Stimulated activated CD8-positive, alpha-beta memory T cell treated with anti-CD3 and anti-CD28 coated beads, Interleukin-15, amount 100 ng/mL, for 4 hours (primary cell): ENCODE measurements at places on chromosomes 4 and X.

- DNase-seq, result no peak
Measured at GRCh38 chrX:50813843-50814661, at the start of gene SHROOM4. Gene SHROOM4, minus strand, starts transcription at chrX:50814194. Its CDS starts 176 bp downstream, at chrX:50814018.

- DNase-seq, result no peak
Measured at GRCh38 chr4:106629268-106629625, 260.7 kb upstream of the GIMD1 start.

DNA sequence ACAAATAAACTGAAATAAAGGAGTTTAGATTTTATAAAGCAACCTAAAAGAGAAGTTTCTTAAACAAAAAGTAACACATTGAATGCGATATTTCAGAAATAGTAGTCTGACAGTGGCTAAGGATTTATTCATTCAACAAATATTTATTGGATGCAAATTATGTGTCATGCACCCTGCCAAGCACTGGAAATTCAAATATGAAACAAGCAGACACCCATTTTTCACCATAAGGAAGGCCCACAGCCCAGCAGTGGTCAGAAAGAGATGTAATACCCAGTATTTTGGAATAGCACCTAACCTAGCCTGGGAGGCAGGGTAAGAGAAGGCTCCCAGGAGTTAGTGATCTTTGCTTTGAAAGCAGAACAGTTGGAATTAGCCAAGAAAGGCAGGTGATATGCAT is 855.1 kb upstream of the TENM3 start:
- DNase-seq, result no peak

DNA sequence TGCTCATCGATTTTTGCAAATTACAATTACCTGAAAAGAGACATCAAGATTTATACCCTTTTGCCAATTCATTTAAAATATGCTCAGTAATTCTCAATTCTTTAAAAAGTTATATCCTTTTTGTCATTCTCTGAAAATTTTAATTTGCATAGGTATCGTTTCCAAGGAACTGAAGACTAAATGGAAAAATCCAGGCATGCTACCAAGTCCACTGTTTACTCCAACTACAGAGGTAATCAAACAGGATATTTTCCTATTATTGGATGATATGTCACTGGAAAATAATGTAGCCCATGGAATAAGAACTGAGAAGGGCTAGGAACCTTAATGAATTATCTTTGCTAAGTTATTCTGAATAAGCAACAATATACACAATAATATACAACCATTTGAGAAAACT is 132.7 kb downstream of the THOC2 start:
- DNase-seq, result no peak

GRCh38 chr4:76948443-76949275 is 893 bp upstream of the SEPTIN11 start:
- DNase-seq, result peak; percentile 42

DNA sequence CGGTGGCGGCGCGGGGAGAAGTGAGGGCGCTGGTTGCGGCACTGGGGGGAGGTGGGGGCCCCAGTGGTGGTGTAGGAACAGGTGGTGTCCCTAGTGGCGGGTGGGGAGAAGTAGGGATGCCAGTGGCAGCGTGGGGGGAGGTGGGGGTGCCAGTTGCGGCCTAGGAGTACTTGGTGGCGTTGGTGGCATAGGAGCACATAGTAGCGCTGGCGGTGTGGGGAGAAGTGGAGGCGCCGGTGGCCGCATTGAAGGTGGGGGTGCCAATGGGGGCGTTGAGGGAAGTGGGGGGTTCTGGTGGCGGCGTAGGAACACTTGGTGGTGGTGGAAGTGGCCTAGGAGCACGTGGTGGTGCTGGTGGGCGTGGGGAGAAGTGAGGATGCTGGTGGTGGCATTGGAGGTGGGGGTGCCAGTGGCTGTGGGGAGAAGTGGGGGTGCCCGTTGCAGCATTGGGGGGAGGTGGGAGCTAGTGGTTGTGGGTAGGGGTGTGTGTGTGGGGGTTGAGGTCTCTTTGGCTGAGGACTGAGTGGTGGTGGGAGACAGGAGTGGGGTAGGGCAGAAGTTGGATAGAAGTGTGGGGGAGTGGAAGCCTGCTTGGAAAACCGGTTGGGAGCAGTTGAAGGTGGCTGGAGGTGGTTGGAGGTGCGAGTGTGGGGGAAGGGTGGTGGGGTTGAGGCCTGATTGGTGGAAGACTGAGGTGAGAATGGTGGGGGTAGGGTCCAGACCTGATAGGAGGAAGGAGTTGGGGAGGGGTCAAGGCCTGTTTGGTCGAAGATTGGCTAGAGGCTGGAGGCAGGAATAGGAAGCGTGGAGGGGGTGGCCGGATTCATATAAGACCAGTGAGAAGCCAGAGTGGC is 1.1 kb downstream of the GCNA start:
- no peak for DNase-seq

DNA sequence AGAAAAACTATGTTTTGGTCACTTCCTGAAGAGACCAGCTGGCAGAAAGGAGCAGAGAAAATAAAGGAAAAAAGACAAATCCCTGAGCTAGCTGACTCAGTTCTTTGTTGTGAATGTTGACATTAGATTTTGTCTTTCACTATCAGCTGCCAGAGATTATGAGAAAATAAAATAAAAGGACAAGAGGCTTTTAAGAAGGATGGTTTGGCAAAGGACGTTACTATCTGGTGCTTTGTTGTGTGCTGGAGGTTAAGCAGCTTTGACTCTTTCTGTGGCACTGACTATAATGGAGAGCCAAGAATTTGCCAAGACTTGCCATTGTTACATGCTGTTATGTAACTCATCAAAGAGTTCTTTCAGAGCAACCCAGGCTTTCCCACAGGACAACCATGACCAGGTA is 12.1 kb downstream of the ASB5 start:
- no peak for DNase-seq

DNA sequence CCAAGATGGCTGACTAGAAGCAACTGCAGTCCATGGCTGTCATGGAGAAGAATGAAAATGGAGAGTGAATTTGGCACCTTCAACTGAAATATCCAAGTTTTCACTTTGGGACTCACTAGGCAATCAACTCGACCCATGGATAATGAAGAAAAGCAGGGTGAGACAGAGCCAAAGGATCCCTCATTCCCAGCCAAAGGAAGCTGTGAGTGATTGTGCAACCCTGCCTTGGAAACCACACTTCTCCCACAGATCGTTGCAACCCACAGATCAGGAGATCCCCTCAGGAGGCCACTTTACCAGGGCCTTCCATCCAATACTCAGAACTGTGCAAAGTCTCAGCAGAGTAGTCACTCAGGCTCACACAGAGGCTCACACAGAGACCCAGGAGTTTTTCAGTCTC is 4.5 kb downstream of the CFAP299 start:
- DNase-seq, result no peak

GRCh38 chr4:139416073-139416673 is 37.7 kb upstream of the RAB33B start:
- DNase-seq, result no peak

GRCh38 chrX:129721870-129722269 is 16.9 kb upstream of the XPNPEP2 start:
- DNase-seq, result no peak

- no peak for DNase-seq
Measured at GRCh38 chr4:15031993-15032675, 29.9 kb downstream of the CPEB2 start.

- DNase-seq, result no peak
Measured at GRCh38 chr4:45568694-45569093, 555.2 kb downstream of the GABRG1 start.

- DNase-seq, result no peak
Measured at GRCh38 chrX:132908891-132909290, 49.5 kb downstream of the HS6ST2 start.

DNA sequence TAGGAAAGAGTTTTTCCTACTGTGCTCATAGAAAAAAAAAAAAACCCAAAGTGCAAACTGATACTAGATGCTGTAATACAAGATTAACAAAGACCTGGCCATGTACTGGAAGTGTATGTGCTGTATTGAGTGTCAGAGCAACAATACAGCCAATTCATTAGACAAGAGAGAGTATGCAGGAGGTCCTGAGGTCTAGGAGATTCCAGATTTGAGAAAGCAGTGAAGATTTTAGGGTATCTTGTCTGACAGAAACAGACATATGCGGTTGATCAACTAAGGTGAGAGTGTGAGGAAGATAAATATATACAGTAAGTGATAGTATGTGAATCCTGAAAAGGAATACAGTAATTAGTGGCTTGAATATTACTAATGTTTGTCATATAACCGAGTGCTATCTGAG is 3.0 kb downstream of the GPR174 start:
- no peak for DNase-seq

DNA sequence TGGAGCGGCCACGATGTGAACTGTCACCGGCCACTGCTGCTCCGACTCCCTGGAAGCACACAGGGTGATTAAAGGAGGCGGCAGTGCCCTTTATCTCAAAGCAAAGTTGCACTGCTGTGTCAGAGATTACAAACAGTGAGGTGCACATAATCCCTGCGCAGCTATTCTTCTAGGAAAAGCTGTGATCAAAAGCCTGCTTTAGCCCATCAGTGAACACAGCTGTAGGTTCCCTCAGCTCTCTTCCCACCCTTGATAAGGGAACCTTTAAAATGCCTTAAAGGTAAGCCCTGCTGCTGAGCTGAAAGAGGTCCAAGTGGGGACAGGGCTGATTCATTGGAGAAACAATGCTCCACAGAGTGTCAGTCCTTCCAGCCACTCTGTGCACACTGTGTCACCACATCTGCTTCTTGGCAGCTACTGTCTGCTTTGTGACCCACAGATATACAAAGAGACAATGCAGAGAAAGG is 127.6 kb downstream of the EIF4E start:
- DNase-seq, result no peak

DNA sequence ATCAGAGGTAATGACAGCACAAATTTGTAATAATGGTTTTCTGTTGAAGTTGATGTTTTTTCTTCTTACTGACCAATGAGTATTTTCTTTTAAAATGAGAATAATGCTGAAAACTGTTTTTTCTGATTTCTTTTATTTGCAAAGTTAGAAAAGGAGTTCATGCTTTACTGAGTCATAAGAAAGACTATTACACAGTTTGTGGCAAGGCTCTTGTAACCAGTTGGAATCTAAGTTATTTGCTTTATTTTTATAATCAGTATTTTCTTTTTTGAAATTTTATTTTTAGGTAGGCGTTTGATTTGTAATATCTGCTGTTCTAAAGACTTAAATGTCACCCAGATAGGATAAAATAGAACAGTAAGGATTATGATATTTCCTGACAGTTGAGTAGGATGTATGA is 25.5 kb downstream of the ANAPC4 start:
- no peak for DNase-seq
